Jurkat, Clone E6-1 (cell line): ENCODE measurements at places on chromosomes 1 and 21.

- no peak for DNase-seq
Measured at GRCh38 chr21:26437326-26438009, 135.6 kb downstream of the CYYR1 start.

DNA sequence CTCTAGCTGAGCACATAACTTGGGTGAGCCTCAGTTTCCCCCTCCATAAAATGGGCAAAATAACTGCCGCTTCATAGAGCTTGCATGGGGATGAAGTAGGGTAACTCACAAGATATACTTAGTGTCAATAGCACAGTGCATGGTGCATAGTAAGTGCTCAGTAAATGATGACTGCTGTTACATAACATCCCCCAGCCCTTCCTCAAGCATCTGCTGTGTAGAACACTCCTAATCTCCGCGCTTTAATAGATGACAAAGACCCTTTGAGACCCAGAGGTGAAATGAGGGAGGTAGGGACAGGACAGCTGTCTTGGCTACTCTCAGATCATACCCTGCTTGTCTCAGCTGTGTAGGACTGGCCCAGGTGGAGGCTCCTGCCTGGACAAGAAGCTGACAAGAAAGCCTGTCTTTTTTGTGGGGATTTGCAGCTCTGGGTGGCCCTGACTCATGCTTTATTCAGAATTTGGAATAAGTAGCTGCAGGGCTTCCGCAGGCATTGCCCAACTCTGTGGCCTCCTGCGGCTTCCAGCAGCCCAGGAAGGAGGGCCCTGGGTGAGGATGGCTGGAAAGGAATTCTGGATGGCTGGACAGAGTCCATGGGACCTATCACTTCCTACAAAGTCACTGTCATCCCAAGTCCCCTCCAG lies 20.7 kb upstream of the PADI4 start:
- DNase-seq, result no peak

- no peak for DNase-seq
Measured at GRCh38 chr1:154326546-154327465, 1.5 kb downstream of the ATP8B2 start.

GRCh38 chr1:236608930-236609726 lies 4.8 kb upstream of the HEATR1 start:
- DNase-seq, result peak; percentile 22

GRCh38 chr1:25505656-25506385 lies 37.6 kb upstream of the LDLRAP1 start:
- DNase-seq, result no peak

- no peak for DNase-seq
Measured at GRCh38 chr1:27130798-27131197, 24.1 kb downstream of the SLC9A1 start.
